ENCODE measurements at places on chromosomes 2 and 18.

DNA sequence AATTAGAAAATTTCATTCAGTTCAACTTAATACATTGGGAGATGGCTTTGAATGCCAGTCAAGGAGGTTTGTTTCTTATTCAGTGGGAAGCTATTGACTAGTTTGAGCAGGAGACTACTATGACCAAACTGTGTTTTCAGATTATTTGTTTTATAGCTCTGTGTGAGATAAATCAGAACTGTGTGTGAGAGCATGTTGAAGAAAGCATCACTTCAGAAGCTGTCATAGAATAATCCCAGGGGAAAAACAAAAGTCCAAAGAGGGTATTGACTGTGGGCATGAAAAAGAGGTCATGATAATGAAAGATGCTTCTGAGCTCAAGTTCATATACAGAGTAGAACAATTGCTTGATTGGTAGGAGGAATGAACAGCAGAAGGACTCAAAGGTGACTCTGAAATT is 160.6 kb downstream of the MAP2 start:
- H3K4me3 ChIP-seq = no peak overlapping the region
- no peak for DNase-seq
- H3K27me3 ChIP-seq = no peaks in the 10 kb centered on the region

GRCh38 chr18:11518788-11519685 is 90.4 kb upstream of the SLC35G4 start:
- DNase-seq = no peak
- H3K27me3 ChIP-seq = no peaks in the 10 kb centered on the region
- H3K4me1 ChIP-seq = no peaks in the 10 kb centered on the region
- H3K36me3 ChIP-seq = no peaks in the 10 kb centered on the region

DNA sequence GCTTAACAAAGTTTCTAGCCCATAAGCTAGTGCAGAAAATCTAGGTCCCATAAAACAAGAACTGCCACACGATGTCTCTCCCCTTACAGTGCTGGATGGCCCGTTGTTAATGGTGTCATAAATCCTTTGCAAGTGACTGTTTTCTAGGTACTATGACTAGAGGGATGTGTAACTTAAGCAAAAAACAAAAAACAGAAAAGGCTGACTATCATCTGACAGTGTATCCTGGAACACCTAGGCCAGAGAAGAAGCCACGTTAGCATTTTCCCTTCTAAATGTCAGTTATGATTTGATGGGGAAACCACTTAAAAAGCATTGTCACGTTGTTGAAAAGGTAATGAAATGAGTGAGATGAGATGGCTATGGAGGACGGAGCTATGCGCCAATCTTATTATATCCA is 2.4 kb downstream of the CASP8 start:
- no peak for DNase-seq
- H3K27me3 ChIP-seq = no peaks in the 10 kb centered on the region
- H3K4me1 ChIP-seq = peaks cover 63% of the 10 kb centered on the region
- H3K4me3 ChIP-seq = no peak overlapping the region
- peaks cover 7% of the 10 kb centered on the region for H3K36me3 ChIP-seq
- no peak overlapping the region for H3K27ac ChIP-seq

- no peaks in the 10 kb centered on the region for H3K4me1 ChIP-seq
- DNase-seq = no peak
- no peaks in the 10 kb centered on the region for H3K36me3 ChIP-seq
- no peak overlapping the region for H3K4me3 ChIP-seq
- no peak overlapping the region for H3K27ac ChIP-seq
Measured at GRCh38 chr2:212732860-212733259, 194.3 kb upstream of the ERBB4 start.

GRCh38 chr2:57080035-57080434 is 896.2 kb downstream of the CCDC85A start:
- H3K4me1 ChIP-seq = no peaks in the 10 kb centered on the region
- no peaks in the 10 kb centered on the region for H3K27me3 ChIP-seq
- no peak overlapping the region for H3K27ac ChIP-seq
- DNase-seq = no peak
- no peaks in the 10 kb centered on the region for H3K36me3 ChIP-seq
- H3K4me3 ChIP-seq = no peak overlapping the region

GRCh38 chr2:102289129-102289528 is 22.2 kb upstream of the IL1RL1 start:
- no peak overlapping the region for H3K27ac ChIP-seq
- H3K4me3 ChIP-seq = no peak overlapping the region
- H3K36me3 ChIP-seq = no peaks in the 10 kb centered on the region
- no peak for DNase-seq
- H3K4me1 ChIP-seq = no peaks in the 10 kb centered on the region

DNA sequence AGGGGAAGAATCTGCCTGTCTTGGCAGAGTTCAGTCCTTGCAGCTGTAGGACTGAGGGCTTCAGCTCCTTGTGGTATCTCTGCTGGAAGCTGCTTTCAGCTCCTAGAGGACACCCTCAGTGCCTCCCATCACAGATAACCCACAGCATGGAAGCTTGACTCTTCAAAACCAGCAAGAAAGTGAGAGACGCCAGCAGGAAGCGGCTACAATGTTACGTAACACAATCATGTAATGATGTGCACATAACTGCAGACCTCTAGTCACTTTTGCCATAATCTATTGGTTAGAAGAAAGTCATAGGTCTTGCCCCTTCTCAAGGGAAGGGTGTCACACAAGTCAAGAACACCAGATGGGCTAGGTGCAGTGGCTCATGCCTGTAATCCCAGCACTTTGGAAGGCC is 69.1 kb upstream of the AFF3 start:
- H3K36me3 ChIP-seq = no peaks in the 10 kb centered on the region
- no peak for DNase-seq
- H3K27me3 ChIP-seq = no peaks in the 10 kb centered on the region
- no peak overlapping the region for H3K27ac ChIP-seq

- H3K27ac ChIP-seq = no peak overlapping the region
- H3K4me3 ChIP-seq = no peak overlapping the region
- H3K27me3 ChIP-seq = no peaks in the 10 kb centered on the region
Measured at GRCh38 chr2:203175371-203175770, 63.4 kb upstream of the CYP20A1 start.

GRCh38 chr2:44821500-44821899 is 120.0 kb upstream of the SIX3 start:
- no peak overlapping the region for H3K4me3 ChIP-seq
- H3K36me3 ChIP-seq = no peaks in the 10 kb centered on the region
- no peaks in the 10 kb centered on the region for H3K27me3 ChIP-seq
- no peaks in the 10 kb centered on the region for H3K4me1 ChIP-seq
- no peak overlapping the region for H3K27ac ChIP-seq
- no peak for DNase-seq

- H3K36me3 ChIP-seq = no peaks in the 10 kb centered on the region
- peak overlapping the region; percentile 85 for H3K27ac ChIP-seq
- DNase-seq = no peak
- no peak overlapping the region for H3K4me3 ChIP-seq
Measured at GRCh38 chr2:109674894-109675534, 60.9 kb downstream of the SOWAHC start.

DNA sequence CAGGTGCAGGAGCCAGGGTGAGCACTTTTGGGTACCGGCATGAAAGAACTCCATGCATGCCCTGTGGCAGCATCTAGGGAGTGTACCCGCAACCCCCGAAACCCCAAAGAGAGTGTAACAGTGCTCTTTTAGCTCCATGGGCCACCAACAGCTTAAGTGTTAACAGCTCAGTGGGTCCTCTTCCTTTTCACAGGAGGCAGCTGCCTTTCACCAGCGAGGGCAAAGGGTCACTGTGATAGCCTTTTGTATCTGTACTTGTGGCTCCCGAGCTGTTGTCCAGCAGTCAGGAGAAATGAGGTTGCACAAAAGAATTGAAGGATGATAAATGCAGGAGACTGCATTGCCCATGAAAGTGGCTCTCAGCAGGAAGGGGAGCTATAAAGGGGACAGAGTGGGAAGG is 1166.3 kb upstream of the ACVR2A start:
- no peak overlapping the region for H3K27ac ChIP-seq
- no peaks in the 10 kb centered on the region for H3K4me1 ChIP-seq
- H3K36me3 ChIP-seq = no peaks in the 10 kb centered on the region

- H3K27me3 ChIP-seq = no peaks in the 10 kb centered on the region
- DNase-seq = no peak
- no peaks in the 10 kb centered on the region for H3K4me1 ChIP-seq
- H3K27ac ChIP-seq = no peak overlapping the region
- H3K4me3 ChIP-seq = no peak overlapping the region
Measured at GRCh38 chr18:41745166-41746049, 209.6 kb upstream of the PIK3C3 start.

GRCh38 chr18:26839609-26840008 is 25.9 kb downstream of the AQP4 start:
- no peak overlapping the region for H3K27ac ChIP-seq
- no peaks in the 10 kb centered on the region for H3K36me3 ChIP-seq

DNA sequence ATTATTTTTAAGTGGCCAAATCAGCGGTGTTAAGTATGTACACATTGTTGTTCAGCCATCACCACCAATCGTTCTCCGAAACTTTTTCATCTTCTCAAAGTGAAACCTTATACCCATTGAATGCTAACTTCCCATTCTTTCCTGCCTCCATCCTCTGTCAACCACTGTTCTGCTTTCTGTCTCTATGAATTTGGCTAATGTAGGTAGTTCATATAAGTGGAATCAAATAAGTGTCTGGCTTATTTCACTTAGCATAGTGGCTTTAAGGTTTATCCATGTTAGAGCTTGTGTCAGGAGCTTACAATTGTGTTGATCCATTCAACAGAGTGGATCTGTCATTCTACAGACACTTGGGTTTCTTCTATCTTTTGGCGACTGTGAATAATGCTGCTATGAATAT is 192.1 kb downstream of the WDR7 start:
- no peak overlapping the region for H3K27ac ChIP-seq
- no peaks in the 10 kb centered on the region for H3K4me1 ChIP-seq
- no peaks in the 10 kb centered on the region for H3K27me3 ChIP-seq
- no peak for DNase-seq
- H3K36me3 ChIP-seq = no peaks in the 10 kb centered on the region
- H3K4me3 ChIP-seq = no peak overlapping the region

- peak overlapping the region; percentile 52 for H3K27ac ChIP-seq
- peaks cover 57% of the 10 kb centered on the region for H3K4me1 ChIP-seq
- no peak for DNase-seq
- H3K4me3 ChIP-seq = no peak overlapping the region
- H3K36me3 ChIP-seq = peaks cover 62% of the 10 kb centered on the region
Measured at GRCh38 chr18:3256693-3257626, 5.0 kb upstream of the MYL12B start.

- no peak overlapping the region for H3K27ac ChIP-seq
- H3K4me3 ChIP-seq = no peak overlapping the region
- no peaks in the 10 kb centered on the region for H3K27me3 ChIP-seq
- no peak for DNase-seq
Measured at GRCh38 chr18:78893281-78894032, 86.2 kb upstream of the SALL3 start.

DNA sequence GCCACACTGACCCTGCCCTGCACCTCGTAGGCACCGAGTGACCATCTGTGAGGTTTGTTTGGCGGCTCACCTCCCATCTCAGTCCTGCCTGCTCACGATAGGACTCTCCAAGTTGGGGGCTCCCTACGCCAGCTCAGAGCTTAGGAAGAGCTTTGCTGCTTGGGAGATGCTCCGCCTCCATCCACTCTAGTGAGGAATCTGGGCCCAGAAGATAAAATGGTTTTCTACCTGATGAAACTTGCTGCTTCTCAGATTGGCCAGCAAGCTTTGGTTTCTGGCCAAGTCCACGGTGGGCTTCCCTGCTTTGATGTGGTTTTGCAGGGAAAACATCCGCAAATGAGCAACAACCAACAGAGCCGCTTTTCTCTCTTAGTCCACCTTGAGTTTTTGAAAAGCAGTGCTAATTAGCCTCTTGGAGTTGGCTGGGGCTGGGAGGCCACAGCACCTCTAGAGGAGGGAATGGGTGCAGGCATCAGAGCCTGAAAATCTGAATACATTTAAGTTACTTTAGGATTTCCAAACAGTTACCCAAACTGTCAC is 42.2 kb downstream of the THNSL2 start:
- no peaks in the 10 kb centered on the region for H3K27me3 ChIP-seq
- no peaks in the 10 kb centered on the region for H3K36me3 ChIP-seq
- no peaks in the 10 kb centered on the region for H3K4me1 ChIP-seq
- H3K27ac ChIP-seq = no peak overlapping the region
- DNase-seq = no peak
- no peak overlapping the region for H3K4me3 ChIP-seq

DNA sequence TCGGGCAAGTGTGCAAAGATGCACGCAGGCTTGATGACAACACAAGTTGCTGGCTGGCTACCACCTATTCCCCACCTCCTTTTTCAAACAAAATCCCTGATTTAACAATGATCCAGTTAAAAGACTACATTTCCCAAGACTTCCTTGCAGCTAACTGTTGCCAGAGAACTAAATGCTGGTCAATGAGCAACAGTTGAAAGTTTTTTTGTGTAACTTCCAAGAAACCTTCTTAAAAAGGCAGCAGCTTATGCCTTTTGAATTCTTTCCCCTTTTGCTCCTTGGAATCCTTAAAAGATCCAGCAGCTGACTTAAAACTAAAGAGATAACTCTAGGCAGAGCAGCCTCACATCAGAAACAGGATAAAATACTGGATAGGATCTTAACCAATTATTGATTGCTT is 38.5 kb downstream of the NPHP1 start:
- no peaks in the 10 kb centered on the region for H3K27me3 ChIP-seq
- no peak overlapping the region for H3K27ac ChIP-seq
- no peak for DNase-seq
- no peaks in the 10 kb centered on the region for H3K4me1 ChIP-seq
- H3K4me3 ChIP-seq = no peak overlapping the region

DNA sequence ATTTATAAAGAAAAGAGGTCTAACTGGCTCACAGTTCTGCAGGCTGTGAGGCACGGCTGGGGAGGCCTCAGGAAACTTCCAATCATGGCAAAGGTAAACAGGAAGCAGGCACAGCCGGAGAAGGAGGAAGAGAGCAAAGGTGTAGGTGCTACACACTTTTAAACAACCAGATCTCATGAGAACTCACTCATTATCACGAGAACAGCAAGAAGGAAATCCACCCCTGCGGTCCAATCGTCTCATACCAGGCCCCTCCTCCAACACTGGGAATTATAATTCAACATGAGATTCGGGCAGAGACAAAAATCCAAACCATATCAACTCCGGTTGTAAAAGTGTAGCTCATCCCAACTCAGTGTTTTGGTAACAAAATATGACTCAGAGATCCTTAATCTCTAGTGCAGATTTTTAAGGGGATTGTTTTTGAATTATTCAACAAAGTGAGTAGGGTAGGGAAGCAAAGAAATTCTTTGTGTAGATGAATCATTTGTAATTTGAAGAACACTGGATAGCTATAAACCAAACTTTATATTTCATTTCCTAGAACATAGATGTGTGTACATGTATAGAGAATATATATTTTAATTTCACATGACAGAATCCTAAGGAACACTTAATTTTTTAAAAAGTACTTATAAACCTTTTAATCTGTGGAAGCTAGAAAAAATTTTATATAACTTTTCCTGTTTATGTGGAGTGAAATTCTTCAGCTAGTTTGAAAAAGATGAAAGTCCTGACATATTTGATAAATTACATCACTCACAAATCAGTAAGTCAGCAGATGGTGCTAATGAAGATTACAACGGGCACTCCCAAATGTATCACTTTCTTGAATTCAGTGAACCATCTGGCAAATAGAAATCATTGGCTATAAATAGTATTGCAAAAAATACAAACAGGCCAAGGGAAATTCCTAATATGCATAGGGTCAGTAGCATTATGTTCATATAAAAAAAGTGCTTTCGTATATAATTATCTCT is 130.1 kb downstream of the OLA1 start:
- DNase-seq = no peak
- H3K27me3 ChIP-seq = no peaks in the 10 kb centered on the region
- H3K4me1 ChIP-seq = no peaks in the 10 kb centered on the region
- no peak overlapping the region for H3K27ac ChIP-seq

All from esophagus squamous epithelium (tissue), 5 donors.